HTR-8/SVneo (cell line): ENCODE measurements at places on chromosomes 2 and 18.
A peak's percentile ranks its signal among the peaks of the same experiment; 100 is the strongest.

DNA sequence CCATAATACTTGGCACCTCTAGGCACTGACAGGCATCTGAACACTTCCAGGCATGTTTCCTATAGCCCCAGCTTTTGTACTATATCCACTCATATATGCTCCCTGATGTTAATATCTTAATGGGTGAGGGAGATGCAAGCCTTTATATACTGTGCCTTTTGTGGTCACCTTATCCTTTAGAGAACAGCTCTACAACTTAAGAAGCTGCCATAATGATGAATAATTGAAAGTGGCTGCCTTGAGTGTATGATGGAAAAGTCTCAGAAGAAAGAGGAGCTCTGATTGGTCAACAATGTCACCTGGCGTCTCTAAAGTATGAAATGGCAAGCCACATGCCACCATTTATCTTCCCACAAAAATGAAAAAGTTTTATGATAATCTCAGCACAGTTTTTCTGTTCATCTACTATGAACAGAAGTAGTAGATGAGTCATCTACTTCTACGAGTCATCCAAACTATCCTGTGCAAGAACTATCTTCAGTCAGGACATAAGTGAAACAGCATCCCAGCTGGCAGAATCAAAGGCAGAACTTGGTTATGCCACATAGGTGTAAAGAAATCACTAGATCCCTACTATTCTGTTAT lies 997.9 kb upstream of the CELF4 start:
- DNase-seq = no peak

- DNase-seq = no peak
These were observed 17.0 kb downstream of the VRK2 start for GRCh38 chr2:58063641-58064040.

DNA sequence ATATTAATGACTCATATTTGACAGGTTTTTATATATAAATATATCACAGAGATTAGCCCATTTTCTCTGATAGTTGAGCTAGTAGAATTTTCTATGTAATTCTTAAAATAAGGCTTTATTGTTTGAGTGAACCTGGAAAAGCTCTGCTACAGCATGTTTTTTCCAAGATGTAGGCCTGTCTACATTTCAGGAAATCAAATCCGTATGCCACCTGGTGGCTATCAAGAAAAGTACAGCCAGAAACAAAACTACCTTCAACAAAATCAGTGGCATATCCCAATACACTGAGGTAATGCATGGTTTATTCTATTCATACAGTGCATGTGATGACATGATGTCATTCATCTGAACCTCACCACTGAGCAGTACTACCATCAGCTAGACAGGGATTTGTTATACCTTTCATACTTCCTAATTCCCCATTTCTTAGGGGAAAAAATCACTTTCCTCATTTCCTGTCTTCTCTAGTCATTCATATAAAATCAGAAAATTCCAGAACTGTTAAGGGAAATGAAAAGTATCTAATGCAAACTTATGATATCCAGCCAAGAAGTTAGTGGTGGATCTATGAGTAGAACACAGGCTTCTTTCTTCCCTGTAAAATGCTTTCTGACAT lies 310.4 kb upstream of the SYT4 start:
- peak; percentile 6 for DNase-seq

DNA sequence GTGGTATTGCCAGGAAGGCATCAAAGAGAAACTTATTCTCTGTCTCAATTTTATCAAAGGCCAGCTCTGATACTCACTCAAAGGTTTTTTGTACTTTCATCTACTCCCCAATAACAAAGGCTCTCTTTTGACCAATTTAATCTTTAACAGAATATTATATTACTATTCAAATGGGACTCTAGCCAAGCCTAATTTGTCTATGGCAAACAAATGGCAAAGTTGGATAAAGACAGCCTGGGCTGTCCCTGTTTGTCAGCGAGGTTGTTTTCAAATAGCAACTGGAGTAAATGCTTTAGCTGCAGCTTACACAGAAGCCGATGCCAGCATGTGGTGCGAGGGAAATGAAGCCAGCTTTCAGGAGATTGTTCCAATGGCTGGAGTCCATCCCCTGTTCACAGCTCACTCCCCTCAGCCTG lies 80.1 kb upstream of the CTNNA2 start:
- DNase-seq = no peak

- no peak for DNase-seq
These were observed 83.0 kb downstream of the ACSL3 start for GRCh38 chr2:222943820-222944219.

- DNase-seq = no peak
These were observed 147.2 kb downstream of the ASB1 start for GRCh38 chr2:238573916-238574315.

GRCh38 chr18:48882379-48882778 lies 68.4 kb downstream of the SMAD7 start:
- no peak for DNase-seq

- no peak for DNase-seq
These were observed 593.3 kb downstream of the CPS1 start for GRCh38 chr2:211149731-211150130.

- DNase-seq = no peak
These were observed 19.3 kb downstream of the SLC30A3 start for GRCh38 chr2:27243391-27244130.

DNA sequence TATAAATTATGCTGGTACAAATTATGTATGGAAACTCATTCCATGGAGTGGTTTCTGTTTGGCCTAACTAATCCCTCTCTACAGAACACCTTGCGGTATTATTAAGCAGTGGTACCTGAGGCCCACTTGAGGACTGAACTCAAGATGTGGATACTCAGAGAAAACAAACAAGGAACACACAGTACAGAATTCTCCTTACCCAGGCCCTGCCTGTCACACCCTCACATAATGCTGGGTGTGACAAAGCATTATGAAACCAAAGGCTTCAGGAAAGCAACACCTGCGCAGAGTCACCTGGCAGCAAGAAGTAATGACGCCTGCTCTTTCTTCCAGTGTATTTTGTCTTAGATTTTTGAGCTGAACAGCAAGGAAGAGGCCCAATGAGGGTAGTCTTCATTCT lies 264.7 kb downstream of the PAX3 start:
- DNase-seq = no peak

- DNase-seq = no peak
These were observed 11.8 kb upstream of the SLC9A4 start for GRCh38 chr2:102461188-102461587.

GRCh38 chr2:130755256-130756052 lies at the start of gene AMER3:
Gene AMER3 (plus strand): TSS chr2:130755540. CDS start chr2:130762073, 6,533 bp downstream.
- no peak for DNase-seq

- no peak for DNase-seq
These were observed 35.0 kb downstream of the TEX51 start for GRCh38 chr2:126933711-126934091.

DNA sequence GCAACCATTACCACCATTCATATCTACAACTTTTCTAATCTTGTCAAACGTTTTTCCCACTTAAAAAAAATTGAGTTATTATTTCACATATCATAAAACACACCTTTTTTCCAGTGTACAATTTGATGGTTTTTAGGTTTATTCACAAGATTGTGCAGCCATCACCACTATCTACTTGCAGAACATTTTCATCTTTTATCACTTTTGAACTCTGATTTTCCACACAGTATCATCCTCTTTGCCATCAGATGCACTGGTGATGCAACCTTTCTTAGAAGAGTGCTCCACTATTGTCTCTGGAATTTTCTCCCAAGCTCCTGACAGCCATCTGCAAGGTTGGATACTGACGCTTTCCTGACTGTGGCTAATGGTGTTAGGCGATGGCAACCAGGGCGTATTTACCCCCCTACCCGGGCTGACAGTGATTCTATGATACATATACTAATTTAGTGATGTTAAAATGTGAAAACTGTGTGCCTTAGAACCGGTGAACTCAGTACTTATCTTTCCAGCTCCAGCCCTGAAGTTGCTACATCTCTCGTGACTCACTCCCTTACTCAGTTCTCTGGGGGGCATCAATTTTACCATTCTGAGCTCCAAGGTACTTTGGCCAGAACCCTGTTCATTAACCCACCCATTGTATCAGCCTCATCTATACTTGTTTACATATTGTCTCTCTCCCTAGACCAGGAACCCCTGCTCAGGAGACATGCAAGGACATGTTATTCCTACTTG lies 105.4 kb upstream of the SPRED2 start:
- no peak for DNase-seq

DNA sequence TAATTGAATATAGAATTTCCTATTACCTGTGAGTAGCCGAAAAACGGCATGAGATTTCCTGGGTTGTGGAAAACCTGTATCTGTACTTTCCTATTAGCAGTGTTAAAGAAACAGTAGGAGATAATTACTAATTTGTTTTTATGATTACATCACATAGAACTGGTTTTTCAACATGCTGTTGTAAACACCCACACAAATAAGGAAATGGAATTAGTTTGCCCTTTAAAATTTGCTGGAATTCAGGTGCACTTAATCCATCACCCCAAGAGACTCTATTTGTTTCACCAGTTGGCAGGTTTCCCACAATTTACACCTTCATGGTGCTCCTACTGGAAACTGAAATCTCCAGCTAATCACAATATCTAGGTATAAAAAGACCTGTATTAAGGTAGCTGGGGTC lies 274.1 kb upstream of the SLC8A1 start:
- DNase-seq = no peak

GRCh38 chr2:10498525-10499274 lies 50.6 kb upstream of the ODC1 start:
- no peak for DNase-seq

- no peak for DNase-seq
These were observed 92.0 kb downstream of the HDAC4 start for GRCh38 chr2:239308661-239309397.

DNA sequence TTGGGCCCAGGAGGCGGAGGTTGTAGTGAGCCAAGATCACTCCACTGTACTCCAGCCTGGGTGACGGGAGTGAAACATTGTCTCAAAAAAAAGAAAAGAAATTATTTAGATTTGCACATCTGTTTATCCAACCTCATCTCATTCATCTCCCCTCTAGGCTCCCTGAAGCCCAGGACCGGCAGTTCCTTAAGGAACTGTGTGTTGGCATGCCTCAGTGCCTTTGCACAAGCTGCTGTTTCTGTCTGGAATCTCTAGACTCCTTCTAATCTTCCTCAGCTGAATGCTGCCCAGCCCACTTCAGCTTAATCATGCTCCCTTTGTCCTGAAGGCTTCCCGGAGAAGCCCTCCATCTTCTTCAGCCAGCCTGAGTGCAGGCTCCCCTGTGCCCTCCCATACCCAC lies 10.9 kb upstream of the RFX8 start:
- no peak for DNase-seq

DNA sequence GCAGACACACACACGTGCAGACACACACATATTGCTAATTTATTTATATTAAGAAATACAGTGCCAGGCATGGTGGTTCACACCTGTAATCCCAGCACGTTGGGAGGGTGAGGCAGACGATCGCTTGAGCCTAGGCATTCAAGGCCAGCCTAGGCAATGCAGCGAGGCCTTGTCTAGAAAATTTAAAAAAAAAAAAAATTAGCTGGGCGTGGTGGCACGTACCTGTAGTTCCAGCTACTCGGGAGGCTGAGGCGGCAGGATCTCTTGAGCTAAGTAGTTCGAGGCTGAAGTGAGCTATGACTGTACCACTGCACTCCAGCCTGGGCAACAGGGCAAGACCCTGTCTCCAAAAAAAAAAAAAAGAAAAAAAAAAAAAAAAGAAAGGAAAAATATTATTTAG lies 28.8 kb downstream of the ANXA4 start:
- DNase-seq = no peak

- no peak for DNase-seq
These were observed 14.4 kb downstream of the HOXD3 start for GRCh38 chr2:176171351-176172006.

- DNase-seq = no peak
These were observed 529.2 kb upstream of the KLHL29 start for GRCh38 chr2:22855761-22856184.

DNA sequence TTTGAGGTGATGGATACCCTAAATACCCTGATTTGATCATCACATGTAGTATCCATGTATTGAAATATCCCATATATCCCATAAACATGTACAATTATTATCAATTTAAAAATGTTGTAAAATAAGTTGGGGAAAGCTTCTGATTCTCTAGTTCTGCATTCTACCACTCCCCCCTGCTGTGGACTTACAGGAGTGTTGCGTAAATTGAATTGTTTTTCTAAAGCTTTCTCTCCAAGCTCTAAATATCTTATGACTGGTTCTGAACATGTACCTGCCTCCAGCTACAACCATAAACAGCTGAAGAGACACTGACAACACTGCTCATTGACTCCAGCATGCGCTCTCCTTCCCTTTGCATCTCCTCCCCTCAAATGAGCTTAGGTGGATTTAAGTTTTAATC lies 145.2 kb downstream of the MGAT5 start:
- no peak for DNase-seq

DNA sequence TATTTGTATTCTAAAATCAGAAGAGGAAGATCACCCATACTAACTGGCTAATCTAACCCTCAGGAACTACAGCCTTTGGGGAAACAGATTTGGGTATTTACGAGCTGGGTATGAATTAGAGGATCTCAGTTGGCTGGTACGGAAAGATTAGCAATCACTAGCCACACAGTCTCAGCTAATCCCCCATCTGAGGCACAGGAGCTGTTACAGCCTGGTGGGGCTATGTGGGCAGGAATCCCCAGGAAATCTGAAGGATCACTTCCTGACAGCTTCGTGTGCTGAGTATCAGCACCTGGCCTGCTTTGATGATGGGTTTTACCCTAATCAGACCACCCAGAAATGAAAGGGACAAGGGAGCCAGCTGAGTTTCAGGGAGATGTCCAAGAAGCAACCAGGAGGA lies 206.3 kb downstream of the AFF3 start:
- no peak for DNase-seq

GRCh38 chr2:65392609-65393008 lies 39.8 kb downstream of the SPRED2 start:
- DNase-seq = no peak

- DNase-seq = no peak
These were observed 78.2 kb upstream of the SMAD7 start for GRCh38 chr18:49028801-49029506.

- no peak for DNase-seq
These were observed 48.9 kb downstream of the PTPN4 start for GRCh38 chr2:119808516-119809147.

DNA sequence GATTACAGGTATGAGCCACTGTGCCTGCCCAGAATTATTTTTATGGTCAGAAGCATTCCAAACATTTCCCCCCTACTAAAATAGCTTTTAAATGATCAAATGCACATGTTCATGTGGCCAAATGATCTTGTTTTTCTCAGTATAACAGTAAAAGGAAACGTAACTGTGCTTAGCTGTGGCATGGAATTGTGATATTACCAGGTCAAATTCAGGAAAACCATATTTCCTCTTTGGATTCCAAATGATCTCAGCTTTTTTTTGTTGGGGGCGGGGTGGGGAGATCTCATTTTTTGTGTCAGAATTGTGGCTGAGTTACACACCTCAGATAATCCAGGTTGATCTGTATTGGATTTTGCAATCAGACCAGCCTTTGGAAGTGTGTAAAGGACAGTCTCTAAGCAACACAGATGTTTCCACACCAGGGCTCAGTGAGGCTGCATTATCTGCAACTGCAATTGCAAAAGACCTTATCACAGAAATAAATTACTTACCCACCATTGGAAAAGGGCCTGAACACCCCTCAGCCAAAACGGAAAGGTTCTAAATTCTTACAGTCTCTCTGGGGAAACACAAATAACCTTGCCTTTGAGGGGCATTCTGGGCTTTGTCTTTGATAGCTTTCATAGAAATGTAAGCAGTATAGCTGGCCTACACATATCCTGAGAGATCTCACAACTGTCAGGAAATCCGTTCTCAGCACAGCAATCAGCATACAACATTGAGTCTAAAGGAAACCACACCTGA lies 8.4 kb downstream of the CASP10 start:
- DNase-seq = no peak

GRCh38 chr2:109555346-109555900 lies 58.3 kb downstream of the SEPTIN10 start:
- no peak for DNase-seq

- DNase-seq = no peak
These were observed 16.0 kb downstream of the INSIG2 start for GRCh38 chr2:118103951-118104940.
